MCF 10A (cell line): ENCODE measurements at places on chromosomes 3 and 15.
A peak's percentile ranks its signal among the peaks of the same experiment; 100 is the strongest.

- DNase-seq = no peak
Observed at GRCh38 chr15:90619468-90619867, 89.7 kb downstream of the CRTC3 start.

DNA sequence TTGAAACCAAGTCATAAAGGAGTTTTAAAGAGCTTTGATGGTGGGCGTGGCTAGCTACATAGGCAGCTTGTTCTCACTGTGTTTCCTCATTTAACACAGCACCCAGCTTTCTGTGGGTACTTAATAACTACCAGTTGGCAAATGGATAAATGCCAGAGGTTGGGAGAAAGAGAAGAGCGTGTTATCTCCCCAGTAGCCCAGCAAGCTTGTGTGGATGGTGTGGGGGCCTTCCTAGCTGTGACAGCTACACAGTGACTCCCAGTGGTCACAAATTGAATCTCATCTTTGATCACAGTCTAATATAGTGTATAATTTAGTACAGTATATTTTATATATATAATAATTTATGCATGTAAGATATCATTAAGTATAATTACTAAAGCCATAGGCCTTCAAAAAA is 984.1 kb downstream of the EPHA3 start:
- DNase-seq = peak; percentile 54

DNA sequence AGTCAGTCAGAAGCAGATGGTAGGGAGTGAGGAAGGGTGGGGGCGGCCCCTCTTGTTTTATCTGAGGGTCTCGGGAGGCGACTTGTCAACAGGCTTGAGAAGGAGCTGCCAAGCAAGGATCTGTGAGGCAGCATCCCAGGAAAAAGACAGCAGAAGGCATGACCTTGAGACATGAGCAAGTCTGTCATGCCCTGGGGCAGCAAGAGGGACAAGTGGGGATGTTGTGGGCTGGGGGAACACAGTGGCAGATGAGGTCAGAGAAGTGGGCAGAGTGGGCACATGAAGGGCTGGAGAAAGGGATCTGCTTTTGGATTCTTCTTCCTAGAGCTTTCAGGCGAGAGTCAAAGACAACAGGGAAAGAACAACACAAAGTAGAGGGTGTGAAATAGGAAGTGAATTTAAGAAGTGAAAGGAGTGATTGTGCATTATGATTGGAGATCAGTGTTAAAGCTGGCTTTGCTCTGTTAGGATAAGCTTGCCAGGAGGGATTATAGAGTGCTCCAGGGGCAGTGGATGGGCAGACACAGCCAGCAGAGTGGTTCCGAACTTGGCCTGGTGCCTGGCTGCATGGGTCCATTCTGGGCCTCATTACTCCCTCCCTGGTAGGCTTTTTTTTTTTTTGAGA is 73.3 kb downstream of the USP13 start:
- DNase-seq = no peak

DNA sequence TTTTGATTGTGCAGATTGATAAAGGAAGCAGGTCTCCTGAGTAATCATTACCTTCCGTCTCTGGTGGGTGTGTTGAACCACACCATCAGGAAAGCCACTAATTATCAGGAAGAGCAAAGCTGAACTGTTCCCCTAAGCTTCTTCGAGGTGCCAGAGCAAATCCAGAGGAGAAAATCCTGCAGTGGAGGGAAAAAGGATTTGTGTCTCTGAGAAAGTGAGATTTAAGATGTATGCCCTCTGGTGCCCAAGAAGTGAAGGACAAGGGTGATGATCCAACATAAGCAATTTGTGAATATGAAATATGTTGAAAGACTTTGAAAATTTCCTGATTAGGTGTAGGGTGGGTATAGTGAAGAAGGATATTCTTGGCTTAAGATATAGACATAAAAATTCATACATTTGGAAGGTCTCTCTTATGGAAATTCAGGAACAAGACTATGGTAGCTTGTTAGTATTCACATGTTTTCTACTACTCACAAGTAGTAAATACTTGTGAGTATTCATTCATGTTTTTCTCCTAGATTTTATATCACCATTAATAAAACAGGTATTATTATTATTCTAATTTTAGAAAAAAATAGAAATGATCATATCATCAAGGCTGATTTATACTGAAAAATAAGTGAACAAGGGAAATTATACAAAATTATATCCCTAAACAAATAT is 34.8 kb downstream of the COMMD2 start:
- DNase-seq = peak; percentile 76

DNA sequence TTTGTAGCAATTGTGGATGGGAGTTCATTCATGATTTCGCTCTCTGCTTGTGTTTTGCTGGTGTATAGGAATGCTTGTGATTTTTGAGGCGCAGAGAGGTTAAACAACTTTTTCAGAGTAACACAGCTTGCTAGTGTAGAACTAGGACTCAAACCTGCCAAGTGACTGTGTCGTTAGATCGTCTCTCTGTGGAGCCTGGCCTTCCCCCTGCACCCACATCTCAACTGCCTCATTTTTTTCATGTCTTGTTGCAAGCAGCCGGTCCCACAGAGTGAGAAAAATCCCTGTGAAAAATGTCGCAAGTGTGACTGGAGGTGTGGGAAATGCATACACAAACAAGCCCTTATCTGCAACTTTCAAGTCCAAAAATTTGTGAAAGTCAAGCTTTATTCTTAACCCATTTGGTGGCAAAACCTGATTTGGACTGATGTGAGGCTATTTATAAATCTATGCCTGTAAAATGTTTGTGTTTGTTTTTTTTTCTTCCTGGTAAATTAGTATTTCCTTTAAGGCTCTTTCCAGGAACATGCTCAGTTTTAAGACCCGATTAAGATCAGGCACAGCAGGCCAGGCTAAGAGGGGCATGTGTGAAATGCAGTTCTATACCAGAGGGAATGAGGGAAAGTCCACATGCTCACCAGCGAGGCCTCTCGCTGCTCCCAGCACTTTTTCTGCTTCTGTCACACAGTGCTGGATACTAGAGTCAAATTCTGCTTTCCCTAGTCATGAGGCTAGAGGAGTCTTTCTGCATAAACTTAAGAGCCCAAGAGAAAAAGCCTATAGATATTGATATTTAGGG is 25.8 kb downstream of the ST6GAL1 start:
- no peak for DNase-seq

- DNase-seq = no peak
Observed at GRCh38 chr15:78004222-78004727, 73.2 kb downstream of the TBC1D2B start.

DNA sequence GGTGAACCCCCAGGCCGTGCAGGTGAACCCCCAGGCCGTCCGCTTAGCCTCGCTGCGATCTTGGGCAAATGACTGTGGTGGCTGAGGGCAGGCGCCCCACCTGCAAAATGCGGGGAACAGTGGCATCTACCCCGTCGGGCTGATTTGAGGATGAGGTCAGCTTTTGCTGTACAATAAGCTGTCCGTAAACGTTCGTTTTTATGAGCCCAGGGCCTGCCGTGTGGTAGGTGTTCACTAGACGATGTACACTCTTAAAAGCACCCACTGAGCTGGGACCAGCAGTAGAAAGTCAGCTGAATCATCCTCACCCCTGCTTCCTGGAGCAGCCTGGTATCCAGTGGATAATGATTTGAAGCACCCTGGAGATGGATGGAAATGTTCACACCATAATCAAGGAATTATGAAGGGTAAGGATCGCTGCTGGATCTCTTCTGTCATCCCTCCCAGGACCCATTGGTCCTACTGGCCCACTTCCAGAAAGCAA is 943 bp upstream of the PCSK6 start:
- DNase-seq = no peak

GRCh38 chr3:4410606-4411005 is 56.5 kb downstream of the SUMF1 start:
- DNase-seq = no peak

DNA sequence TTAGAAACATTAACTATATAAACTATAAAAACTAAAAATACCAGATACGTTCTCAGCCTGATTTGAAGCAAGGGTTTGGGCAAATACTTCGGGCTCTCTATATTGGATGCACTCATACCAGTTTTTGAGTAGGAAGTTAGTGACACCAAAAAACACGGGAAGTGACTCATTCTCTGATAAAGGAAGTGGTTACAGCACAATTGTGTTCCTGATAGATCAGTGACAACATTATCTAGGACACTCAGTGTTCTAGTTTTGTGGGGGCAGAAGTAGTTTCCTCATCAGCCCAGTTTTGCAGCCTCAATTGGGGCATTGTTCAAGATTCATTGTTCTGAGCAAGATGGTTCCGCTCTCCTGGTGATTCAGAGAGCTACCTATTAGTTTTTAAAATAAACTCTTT is 469.6 kb upstream of the DPPA4 start:
- peak; percentile 20 for DNase-seq

GRCh38 chr3:70620367-70620766 is 307.9 kb upstream of the MDFIC2 start:
- DNase-seq = no peak

DNA sequence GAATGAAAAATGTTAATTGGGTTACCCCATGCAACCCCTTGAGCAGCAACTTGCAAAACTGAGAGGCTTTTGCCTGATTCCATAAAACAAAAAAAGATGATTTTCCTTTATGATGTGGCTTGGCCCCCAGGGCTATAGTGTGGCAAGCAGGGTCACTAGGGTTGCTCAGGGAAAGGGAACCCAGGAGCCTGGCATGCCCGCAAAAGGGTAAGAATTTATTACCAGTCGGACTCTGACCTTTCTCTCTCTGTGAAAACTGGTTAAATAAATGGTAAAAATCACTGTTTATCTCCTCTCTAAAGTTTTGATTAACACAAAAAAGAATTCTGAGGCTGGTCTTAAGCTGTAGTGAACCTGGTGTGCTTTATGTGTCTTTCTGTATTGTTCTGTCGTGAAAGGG is 37.7 kb upstream of the SEC61A1 start:
- no peak for DNase-seq

DNA sequence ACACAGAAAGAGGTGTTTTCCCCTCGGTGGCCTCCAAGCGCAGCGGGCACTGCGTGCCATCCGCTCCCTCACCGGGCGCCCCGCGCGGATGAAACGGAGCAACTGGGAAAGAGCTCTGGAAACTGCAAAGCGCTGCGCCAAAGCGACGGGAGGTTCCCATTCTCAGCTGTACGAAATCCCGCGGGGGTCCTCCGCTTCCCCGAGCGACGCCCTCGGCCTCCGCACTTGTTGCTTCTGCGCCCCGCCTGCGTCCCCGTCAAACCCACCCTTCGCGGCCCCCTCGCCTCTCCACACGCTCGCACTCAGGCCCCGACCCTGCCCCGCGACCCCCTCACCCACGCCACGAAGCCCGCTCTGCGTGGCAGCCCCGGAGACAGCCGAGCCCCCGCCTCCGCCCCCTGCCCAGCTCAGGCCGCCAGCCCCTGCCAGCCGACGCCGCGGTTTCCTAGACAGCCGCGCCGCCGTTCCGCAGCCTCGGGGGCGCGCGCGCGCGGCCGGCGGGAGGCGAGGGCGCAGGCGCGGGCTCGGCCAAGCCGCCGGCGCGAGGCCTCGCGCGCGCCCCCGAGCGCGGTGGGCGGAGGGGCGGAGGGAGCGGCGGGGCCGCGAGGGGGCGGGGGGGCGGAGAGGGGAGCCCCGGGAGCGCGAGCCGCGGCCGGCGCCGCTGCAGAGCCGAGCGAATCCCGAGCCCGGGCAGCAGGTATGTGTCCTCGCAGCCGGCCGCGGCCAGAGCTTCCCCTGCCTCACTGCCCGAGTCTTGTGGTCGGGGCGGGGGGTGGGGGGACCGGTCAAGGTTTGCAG is at the start of gene TMEM266:
TSS of gene TMEM266 (plus strand) at position 666 of the 798 bp plus-strand sequence. CDS start 74,279 bp downstream, outside the sequence.
- peak; percentile 22 for DNase-seq

GRCh38 chr15:90364251-90364650 is 12.2 kb downstream of the ZNF774 start:
- DNase-seq = peak; percentile 67

GRCh38 chr3:167830007-167830406 is 94.5 kb downstream of the SERPINI1 start:
- no peak for DNase-seq

- DNase-seq = no peak
Observed at GRCh38 chr3:34107669-34108068, 309.2 kb downstream of the PDCD6IP start.

- DNase-seq = no peak
Observed at GRCh38 chr3:125442506-125442905, 67.4 kb upstream of the ZNF148 start.

DNA sequence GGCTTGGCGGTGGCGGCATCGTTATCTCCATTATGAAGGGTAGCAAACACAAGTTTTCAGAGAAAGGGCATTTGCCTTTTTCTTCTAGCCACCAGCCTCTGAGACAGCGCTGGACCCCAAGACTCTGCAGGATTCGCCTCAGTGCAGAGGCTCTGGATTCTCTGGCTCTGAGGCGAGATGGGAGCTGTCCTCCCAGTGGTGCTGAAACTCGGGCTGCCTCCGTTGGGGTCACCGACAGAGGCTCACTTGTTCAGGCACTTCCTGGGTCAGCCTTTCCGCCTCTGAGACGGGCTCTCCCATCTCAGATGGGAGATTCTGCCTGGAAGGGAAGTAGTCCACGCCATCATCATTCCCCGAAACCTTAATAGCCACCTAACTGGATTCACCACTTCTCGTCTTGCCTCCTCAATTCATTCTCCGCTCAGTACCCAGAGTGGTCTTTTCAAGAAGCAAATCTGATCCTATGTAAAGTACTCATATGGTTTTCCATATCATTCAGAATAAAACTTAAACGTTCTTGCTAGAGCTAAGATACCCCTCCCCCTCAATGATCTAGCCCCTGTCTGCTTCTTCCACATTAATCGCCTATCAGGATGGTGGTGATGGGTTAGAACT is 76.9 kb downstream of the RHCG start:
- peak; percentile 41 for DNase-seq

DNA sequence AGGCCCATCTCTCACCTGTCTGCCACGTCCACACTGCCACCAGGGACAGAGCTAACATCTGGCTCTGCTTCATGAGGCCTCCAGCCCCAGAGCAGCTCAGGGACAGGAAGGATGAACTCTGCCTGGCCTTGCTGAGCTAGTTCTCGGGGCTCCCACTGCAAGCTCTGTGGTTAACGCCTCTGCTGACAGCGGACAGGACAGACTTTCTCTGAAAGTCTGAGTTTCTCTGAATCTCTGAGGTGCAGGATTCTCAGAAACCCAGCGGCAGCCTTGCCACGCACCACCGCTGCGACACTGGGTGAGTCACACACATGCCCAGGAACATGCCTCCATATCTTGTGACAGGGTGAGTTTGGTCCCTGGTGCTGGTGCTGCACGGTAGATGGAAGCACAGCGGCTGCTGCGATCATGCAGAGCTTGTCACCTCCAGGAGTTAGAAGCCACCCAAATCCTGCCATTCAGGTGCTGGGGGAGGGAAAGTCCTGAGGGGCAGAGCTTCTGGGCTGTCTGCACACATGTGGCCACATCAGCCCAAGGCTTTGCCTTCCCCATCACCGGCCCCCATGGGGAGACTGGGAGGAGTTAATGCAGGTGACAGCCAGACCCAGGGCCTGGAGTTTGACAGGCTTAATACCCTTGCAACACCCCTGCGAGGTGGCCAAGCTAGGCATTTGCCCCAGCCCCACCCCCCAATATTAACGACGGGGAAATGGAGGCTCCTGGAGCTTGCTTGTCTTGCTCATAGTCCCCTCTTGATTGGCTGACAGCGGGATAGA is 267.0 kb downstream of the PLCL2 start:
- no peak for DNase-seq
